ENCODE measurements at places on chromosomes 6 and 20. TPM values are rescaled to one million over a fixed set of nuclear protein-coding genes. Genes with fewer than 3 reads are reported as not detected.

C2 gene
- total RNA-seq, result 4.9 TPM

MATN4 gene
- not detected for total RNA-seq

ZSCAN23 gene
- total RNA-seq, result not detected

AVP gene
- total RNA-seq, result not detected

NCR2 gene
- not detected for total RNA-seq

- peak; percentile 89 for DNase-seq
These were observed 6.5 kb upstream of the BCAS4 start for GRCh38 chr20:50788045-50788991.

GRCh38 chr6:101232961-101233360, 160.5 kb upstream of the GRIK2 start:
- DNase-seq, result no peak

GRCh38 chr20:8057871-8058270, 38.3 kb upstream of the TMX4 start:
- no peak for DNase-seq

GRCh38 chr6:4348462-4349112, 213.2 kb upstream of the ECI2 start:
- no peak for DNase-seq

- peak; percentile 60 for DNase-seq
These were observed 190.3 kb downstream of the TENT5A start for GRCh38 chr6:81562169-81562568.

DNA sequence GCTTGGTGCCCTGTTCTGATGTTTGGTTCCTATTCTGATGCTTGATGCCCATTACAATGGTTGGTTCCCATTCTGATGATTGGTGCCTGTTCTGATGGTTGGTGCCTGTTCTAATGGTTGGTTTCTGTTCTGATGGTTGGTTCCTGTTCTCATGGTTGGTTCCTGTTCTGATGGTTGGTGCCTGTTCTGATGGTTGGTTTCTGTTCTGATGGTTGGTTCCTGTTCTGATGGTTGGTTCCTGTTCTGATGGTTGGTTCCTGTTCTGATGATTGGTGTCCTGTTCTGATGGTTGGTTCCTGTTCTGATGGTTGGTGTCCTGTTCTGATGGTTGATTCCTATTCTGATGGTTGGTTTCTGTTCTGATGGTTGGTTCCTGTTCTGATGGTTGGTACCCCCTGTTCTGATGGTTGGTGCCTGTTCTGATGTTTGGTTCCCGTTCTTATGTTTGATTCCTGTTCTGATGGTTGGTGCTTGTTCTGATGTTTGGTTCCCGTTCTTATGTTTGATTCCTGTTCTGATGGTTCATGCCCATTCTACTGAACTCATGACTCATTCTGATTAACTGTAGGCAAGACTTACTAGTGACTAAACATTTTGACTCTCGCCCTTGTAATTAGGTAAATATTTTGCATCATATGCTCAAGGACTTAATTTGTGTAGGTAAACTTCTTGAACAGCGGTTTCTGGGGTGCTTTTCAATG, 146.2 kb downstream of the DLL1 start:
- DNase-seq, result no peak

DNA sequence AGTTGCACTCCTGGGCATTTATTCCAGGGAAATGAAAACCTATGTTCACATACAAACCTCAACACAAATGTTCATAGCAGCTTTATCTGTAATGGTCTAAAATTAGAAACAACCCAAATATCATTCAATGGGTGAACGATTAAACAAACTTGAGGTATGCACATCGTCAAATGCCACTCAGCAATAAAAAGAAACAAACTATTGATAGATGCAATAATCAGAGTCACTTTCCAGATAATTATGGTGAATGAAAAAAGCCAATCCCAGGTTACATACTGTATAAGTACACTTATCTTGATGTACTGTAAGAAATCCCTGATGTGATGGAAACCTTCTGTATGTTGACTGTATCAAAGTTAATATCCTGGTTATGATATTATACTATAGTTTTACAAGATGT, 38.8 kb downstream of the RNF24 start:
- no peak for DNase-seq

GRCh38 chr6:83199173-83199862, 6.2 kb downstream of the RWDD2A start:
- DNase-seq, result no peak

DNA sequence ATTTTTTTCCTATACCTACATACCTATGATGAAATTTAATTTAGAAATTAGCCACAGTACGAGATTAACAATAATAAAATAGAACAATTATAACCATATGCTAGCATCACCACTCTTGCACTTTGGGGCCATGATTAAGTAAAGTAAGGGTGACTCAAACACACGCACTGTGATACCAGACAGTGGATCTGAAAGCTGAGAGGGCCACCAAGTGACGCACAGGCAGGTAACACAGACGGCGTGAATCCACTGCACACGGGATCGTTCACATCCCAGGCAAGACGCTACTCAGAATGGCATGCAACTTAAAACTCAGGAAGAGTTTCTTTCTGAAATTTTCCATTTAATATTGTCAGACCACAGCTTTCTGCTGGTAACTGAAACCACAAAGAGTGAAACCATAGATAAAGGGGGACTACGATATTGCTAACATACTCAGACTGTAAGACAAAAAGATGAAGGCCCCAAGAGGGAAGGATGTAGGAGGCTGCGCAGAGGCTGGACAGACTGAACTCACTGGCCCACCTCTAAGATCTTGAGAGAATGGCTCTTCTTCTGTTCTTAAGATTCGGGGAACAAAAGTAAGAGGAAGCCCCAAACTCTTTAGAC, 17.9 kb downstream of the RRBP1 start:
- DNase-seq, result no peak

DNA sequence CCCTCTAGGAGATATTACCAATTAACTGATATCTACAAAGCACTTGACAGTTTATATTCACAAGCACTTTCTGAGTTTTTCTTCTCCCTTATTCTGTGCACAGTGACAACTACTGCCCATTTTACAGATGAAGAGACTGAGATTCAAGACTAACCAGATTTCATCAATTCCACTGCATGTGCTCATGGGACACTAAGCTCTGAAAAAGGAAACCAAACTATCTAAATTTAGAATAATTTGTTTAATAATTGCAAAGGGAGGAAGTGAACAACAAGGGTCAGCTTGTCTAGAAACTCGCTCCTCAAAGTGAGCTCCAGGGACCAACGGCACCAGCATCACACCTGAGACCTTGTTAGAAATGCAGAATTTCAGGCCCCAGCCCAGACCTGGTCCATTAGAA, 50.8 kb upstream of the MYLIP start:
- DNase-seq, result no peak

- no peak for DNase-seq
These were observed 135.0 kb downstream of the CARMIL1 start for GRCh38 chr6:25414168-25414567.
